CD4-positive, alpha-beta T cell (primary cell): ENCODE measurements at places on chromosomes 5 and 9. TPM values are rescaled to one million over a fixed set of nuclear protein-coding genes. Genes with fewer than 3 reads are reported as not detected.

The ARID3C gene
- 0.25 TPM for total RNA-seq

The BARHL1 gene
- total RNA-seq: not detected

The CNOT8 gene
- 125 TPM for total RNA-seq

DNA sequence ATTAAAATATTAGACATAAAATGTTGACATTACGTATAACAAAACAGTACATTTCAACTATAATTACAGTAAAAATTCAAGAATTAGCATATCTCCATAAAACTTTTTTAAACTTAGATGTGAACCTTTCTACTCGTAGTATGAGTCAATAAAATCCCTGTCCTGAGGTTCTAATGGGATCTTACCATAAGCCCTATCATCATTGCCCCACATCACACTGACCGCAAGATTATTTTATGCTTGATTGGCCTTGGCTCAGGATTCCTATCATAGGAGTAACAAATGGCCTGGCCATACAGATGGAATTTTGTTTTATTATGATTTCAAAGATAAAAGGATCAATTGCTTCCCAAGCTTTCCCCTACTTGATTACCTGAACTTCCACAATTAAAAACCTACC, 238.3 kb downstream of the MEF2C start:
- H3K27ac ChIP-seq: no peak overlapping the region
- no peak for DNase-seq
- no peaks in the 10 kb centered on the region for H3K4me1 ChIP-seq
- no peak overlapping the region for H3K4me3 ChIP-seq
- H3K36me3 ChIP-seq: no peaks in the 10 kb centered on the region
- peaks cover 4% of the 10 kb centered on the region for H3K27me3 ChIP-seq

GRCh38 chr5:137174196-137174595, 324.9 kb downstream of the SPOCK1 start:
- no peak overlapping the region for H3K27ac ChIP-seq
- no peaks in the 10 kb centered on the region for H3K36me3 ChIP-seq
- H3K4me1 ChIP-seq: no peaks in the 10 kb centered on the region
- H3K27me3 ChIP-seq: peaks cover 2% of the 10 kb centered on the region
- no peak overlapping the region for H3K4me3 ChIP-seq

GRCh38 chr9:36346569-36346968, 53.5 kb downstream of the RNF38 start:
- H3K27me3 ChIP-seq: no peaks in the 10 kb centered on the region
- H3K4me1 ChIP-seq: no peaks in the 10 kb centered on the region
- H3K27ac ChIP-seq: no peak overlapping the region
- no peak for DNase-seq
- peaks cover 92% of the 10 kb centered on the region for H3K36me3 ChIP-seq
- H3K4me3 ChIP-seq: no peak overlapping the region

- no peak overlapping the region for H3K27ac ChIP-seq
- DNase-seq: no peak
These were observed 71.0 kb upstream of the RNU6ATAC start for GRCh38 chr9:134235366-134235765.

GRCh38 chr5:58970766-58971165, 387.9 kb downstream of the RAB3C start:
- H3K36me3 ChIP-seq: peaks cover 31% of the 10 kb centered on the region
- no peaks in the 10 kb centered on the region for H3K27me3 ChIP-seq
- no peak overlapping the region for H3K4me3 ChIP-seq
- no peaks in the 10 kb centered on the region for H3K4me1 ChIP-seq
- no peak for DNase-seq

- DNase-seq: no peak
- no peaks in the 10 kb centered on the region for H3K4me1 ChIP-seq
- H3K36me3 ChIP-seq: no peaks in the 10 kb centered on the region
- no peak overlapping the region for H3K4me3 ChIP-seq
- peaks cover 3% of the 10 kb centered on the region for H3K27me3 ChIP-seq
These were observed 32.9 kb upstream of the SLC36A1 start for GRCh38 chr5:151414536-151414935.

DNA sequence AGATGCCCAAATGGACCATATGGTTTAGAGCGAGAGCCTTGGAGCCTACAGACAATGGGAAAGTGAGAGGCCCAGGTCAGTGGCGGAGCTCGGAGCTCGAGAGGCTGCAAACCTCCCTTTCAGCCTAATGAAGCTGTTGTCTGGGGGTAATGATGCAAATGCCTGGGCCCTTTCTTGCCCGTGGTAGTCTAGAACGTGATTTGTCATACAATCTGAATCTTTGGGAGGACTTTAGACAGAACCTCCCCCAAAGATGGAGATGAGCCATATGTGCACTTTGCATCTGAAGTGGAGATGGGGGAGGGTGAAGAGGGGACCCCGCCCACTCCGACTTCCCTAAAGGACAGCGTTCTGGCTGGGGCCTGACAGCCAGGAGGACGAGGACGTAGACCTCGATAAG, 10.3 kb upstream of the NEUROG1 start:
- peaks cover 17% of the 10 kb centered on the region for H3K4me1 ChIP-seq
- H3K4me3 ChIP-seq: no peak overlapping the region
- no peaks in the 10 kb centered on the region for H3K36me3 ChIP-seq

- no peaks in the 10 kb centered on the region for H3K27me3 ChIP-seq
- no peak for DNase-seq
- no peak overlapping the region for H3K27ac ChIP-seq
- no peak overlapping the region for H3K4me3 ChIP-seq
- no peaks in the 10 kb centered on the region for H3K4me1 ChIP-seq
- no peaks in the 10 kb centered on the region for H3K36me3 ChIP-seq
These were observed 478.1 kb upstream of the NMUR2 start for GRCh38 chr5:152883066-152883775.

- H3K4me3 ChIP-seq: no peak overlapping the region
- H3K36me3 ChIP-seq: no peaks in the 10 kb centered on the region
- no peak for DNase-seq
These were observed 1228.0 kb upstream of the C9orf72 start for GRCh38 chr9:28801144-28801799.

DNA sequence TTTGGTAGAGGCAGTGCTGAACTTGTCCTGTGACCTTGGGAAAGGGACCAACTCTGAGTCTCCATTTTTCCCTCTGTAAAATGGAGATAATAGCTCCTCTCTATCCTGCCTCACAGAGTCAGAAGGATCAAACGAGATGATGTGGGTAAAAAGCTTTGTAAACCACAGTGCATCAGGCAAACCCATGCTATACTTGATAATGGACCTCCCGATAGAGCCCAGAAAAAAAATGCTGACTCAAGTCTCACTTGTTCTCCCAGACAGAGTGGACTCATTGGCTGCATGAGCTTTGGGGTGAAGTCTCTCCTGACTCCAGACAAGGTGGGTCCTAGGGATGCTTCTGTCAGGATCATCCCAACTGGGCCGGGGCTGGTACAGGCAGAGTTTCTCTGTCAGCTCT, 32.0 kb downstream of the RGS3 start:
- H3K27me3 ChIP-seq: no peaks in the 10 kb centered on the region
- H3K36me3 ChIP-seq: no peaks in the 10 kb centered on the region
- H3K4me3 ChIP-seq: no peak overlapping the region
- no peak for DNase-seq
- peaks cover 12% of the 10 kb centered on the region for H3K4me1 ChIP-seq

- DNase-seq: no peak
- H3K4me1 ChIP-seq: no peaks in the 10 kb centered on the region
- H3K36me3 ChIP-seq: no peaks in the 10 kb centered on the region
- H3K27ac ChIP-seq: no peak overlapping the region
- H3K4me3 ChIP-seq: no peak overlapping the region
These were observed 162.5 kb downstream of the SPOCK1 start for GRCh38 chr5:137336565-137337120.
